ENCODE measurements at places on chromosomes 16 and 17. TPM values are rescaled to one million over a fixed set of nuclear protein-coding genes. Genes with fewer than 3 reads are reported as not detected.

The ABCC11 gene
- 0.38 TPM for total RNA-seq

The TOX3 gene
- not detected for total RNA-seq

The ARHGDIG gene
- not detected for total RNA-seq

The PTX4 gene
- total RNA-seq: 0.19 TPM

The WSCD1 gene
- 0.85 TPM for total RNA-seq

The KRT32 gene
- total RNA-seq: not detected

The CCDC40 gene
- 2.7 TPM for total RNA-seq

The CIITA gene
- total RNA-seq: 0.77 TPM

The RND2 gene
- total RNA-seq: 0.28 TPM

The TPSG1 gene
- total RNA-seq: not detected

The CCR7 gene
- total RNA-seq: under 0.01 TPM

The KIF19 gene
- total RNA-seq: not detected

The PDPK1 gene
- 22.8 TPM for total RNA-seq

The WFDC1 gene
- 3.3 TPM for total RNA-seq

The EVPL gene
- under 0.01 TPM for total RNA-seq

The KRT27 gene
- total RNA-seq: not detected

The MMP25 gene
- total RNA-seq: not detected

The GPRC5C gene
- total RNA-seq: 7.9 TPM

The PHB1 gene
- 107 TPM for total RNA-seq

The MPO gene
- 0.58 TPM for total RNA-seq

The TBC1D3I gene
- not detected for total RNA-seq

The TEKT3 gene
- total RNA-seq: not detected

The KRT17 gene
- total RNA-seq: 7.0 TPM

The AATK gene
- 0.56 TPM for total RNA-seq

The IRX6 gene
- total RNA-seq: not detected

The ST6GALNAC2 gene
- total RNA-seq: 0.96 TPM

The SSTR5 gene
- not detected for total RNA-seq

The GLIS2 gene
- total RNA-seq: 1.7 TPM

The ZNF423 gene
- total RNA-seq: 3.9 TPM

The PRR35 gene
- not detected for total RNA-seq

The NACA2 gene
- not detected for total RNA-seq

The TMEM256 gene
- total RNA-seq: 88.0 TPM

The MEOX1 gene
- total RNA-seq: not detected

The CNGB1 gene
- not detected for total RNA-seq

The C16orf96 gene
- total RNA-seq: under 0.01 TPM

All from regular cardiac myocyte (primary cell).